ENCODE measurements at places on chromosomes 5 and 9.

- DNase-seq = no peak
These were observed 700.2 kb upstream of the PTPRD start for GRCh38 chr9:11312966-11313365.

GRCh38 chr5:55597014-55597981 is 62.5 kb upstream of the PLPP1 start:
- peak; percentile 78 for DNase-seq

GRCh38 chr9:37936965-37937364 is 33.0 kb upstream of the SLC25A51 start:
- peak; percentile 79 for DNase-seq

- peak; percentile 98 for DNase-seq
These were observed 41.5 kb downstream of the SH3PXD2B start for GRCh38 chr5:172412724-172413286.

GRCh38 chr5:150021491-150022157 is 21.1 kb downstream of the HMGXB3 start:
- DNase-seq = peak; percentile 62

GRCh38 chr9:111233963-111234362 is 96.1 kb downstream of the OR2K2 start:
- no peak for DNase-seq

DNA sequence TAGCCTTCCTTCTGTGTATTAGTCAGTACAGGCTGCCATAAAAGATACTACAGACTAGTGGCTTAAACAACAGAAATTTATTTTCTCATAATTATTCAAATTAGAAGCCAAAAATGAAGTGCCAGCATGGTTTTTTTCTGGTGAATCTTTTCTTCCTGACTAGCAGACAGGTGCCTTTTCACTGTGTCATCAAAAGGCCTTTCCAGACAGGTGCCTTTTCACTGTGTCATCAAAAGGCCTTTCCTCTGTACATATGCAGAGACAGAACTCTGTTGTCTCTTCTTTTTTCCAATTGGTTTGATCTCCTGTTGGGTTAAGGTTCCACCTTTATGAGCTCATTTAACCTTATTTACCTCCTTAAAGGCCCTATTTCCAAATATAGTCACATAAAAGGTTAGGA is 599.9 kb downstream of the ISL1 start:
- no peak for DNase-seq

DNA sequence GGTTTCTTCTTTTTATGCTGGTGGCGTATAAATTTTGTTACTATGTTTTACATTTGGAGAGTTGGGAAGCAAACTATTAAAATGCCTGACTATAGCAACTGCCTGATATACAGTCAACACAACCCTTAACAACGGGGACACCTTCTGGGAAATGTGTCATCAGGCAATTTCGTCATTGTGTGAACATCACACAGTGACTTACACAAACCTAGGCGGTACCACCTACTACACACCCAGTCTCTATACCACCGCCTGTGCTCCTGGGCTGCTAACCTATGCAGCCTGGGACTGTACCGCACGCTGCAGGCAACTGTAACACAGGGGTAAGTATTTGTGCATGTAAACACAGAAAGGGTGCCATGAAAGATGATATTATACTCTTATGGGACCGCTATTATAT is 1.3 kb upstream of the CDHR2 start:
- DNase-seq = peak; percentile 55

DNA sequence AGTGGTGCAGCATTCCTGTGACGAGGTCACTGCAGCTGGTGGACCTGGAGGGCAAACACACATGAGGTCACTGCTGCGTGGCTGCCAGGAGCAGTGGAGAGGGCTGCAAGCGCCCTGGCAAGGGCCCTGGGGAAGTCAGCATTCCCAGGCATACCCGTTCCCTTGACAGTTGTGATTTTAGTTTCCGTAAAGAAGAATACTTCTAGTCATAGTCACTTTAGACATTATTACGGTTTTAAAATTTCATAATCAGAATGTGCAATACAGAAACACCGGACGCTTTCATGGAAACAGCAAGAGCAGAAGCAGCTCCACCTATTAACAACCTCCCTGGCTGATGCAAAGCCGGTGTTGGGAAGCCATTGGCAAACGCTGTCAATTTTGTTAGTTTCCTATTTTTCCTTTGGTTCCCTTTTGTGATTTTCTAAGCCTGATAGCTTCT is 129.8 kb downstream of the GADD45G start:
- DNase-seq = no peak

GRCh38 chr5:176296-176823 is 14.9 kb upstream of the LRRC14B start:
- no peak for DNase-seq

GRCh38 chr5:73678322-73678740 is 52.3 kb downstream of the ARHGEF28 start:
- DNase-seq = no peak

DNA sequence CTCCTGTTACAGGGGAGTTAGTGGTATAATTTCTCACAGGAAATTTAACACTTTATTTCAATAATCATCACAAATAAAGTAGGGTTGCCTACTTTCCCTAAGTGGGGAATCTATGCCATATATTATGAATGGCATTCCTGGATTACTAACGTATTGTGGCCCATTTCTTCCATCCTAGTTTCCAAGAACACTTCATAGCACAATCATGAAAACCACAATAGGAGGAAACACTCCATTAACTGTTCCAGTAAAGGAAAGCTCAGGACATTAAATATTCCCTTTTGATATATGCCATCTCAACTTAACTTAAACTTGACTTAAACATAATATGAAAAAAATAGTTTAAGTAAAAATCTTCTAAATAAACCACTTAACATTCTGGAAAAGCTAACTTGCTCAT is 2.1 kb downstream of the CPLANE1 start:
- no peak for DNase-seq

GRCh38 chr5:141811287-141812155 is 66.7 kb downstream of the PCDH1 start:
- DNase-seq = no peak

DNA sequence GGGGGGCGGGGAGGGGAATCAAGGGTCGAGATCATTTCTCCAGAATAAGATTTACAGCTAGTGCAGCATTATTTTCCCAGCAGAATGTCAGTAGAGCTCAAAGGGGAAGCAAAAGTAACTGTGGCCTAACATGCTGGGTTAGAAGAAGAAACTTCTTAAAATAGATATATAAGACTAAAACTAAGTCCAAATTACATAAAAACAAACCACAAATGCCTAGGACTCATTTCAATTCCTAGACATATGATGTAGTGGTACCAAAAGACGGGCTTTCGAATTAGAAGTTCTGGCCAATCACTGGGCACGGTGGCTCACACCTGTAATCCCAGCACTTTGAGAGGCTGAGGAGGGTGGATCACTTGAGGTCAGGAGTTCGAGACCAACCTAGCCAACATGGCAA is 20.8 kb upstream of the MELK start:
- DNase-seq = no peak

DNA sequence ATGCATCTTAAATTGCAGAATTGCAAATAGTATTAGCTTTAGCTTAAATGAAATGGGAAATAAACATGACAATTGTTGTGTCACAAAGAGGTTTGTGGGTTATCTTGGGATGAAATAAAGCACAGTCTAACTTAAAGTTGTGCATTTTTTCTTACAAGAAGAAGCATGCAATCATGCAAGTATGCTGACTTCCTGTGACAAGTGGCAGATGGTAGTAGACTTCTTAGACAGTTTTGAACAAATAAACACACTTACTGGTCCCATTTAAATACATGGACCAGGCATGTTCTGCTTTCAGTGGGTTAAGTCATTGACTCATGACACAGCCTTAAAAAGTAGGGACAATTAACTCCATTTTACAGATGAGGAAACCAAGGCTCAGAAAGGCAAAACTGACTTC is 15.9 kb upstream of the C5orf63 start:
- DNase-seq = no peak

GRCh38 chr9:91948101-91948596 is 1.9 kb downstream of the ROR2 start:
- DNase-seq = peak; percentile 70

- DNase-seq = no peak
These were observed 3.1 kb downstream of the BRD3 start for GRCh38 chr9:134064711-134065110.

GRCh38 chr9:131398204-131398603 is 4.3 kb downstream of the PRRC2B start:
- DNase-seq = no peak

GRCh38 chr9:35790385-35791296 is 750 bp upstream of the NPR2 start:
- DNase-seq = peak; percentile 91

Measured in cardiac fibroblast (primary cell).